ENCODE measurements at places on chromosomes 2 and 18.

- DNase-seq: no peak
Measured at GRCh38 chr2:208366215-208367127, 40.1 kb upstream of the PTH2R start.

DNA sequence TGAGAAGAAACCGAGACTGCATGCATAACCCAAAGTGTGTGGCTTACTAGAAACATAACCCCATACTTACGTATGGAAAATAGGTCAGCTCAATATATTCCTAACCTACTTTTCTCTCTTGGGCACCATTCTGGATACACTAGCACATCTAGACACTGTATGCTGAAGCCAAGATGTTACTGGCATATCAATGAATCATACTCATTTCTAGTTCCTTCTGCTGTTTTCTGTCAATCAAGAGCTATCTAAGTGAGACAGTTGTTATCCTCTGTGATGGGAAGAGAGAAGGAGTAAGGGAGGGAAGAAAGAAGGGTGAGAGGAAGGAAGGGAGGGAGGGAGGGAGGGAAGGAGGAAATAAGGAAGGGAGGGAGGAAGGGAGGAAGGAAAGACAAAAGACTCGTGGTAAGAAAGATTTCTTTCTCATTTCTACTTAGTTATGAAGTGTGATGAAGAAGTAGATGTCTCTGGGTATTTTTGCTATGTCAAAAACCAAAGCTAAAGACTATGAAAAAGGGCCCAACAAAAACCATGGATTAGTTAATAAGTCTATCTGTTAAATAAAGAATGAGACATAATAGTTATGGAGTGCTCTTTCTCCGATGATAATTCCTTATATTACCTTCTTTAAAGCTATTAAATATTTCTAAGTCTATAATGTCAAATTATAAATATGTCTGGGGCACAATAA lies 248.4 kb downstream of the ZNF521 start:
- DNase-seq: no peak

DNA sequence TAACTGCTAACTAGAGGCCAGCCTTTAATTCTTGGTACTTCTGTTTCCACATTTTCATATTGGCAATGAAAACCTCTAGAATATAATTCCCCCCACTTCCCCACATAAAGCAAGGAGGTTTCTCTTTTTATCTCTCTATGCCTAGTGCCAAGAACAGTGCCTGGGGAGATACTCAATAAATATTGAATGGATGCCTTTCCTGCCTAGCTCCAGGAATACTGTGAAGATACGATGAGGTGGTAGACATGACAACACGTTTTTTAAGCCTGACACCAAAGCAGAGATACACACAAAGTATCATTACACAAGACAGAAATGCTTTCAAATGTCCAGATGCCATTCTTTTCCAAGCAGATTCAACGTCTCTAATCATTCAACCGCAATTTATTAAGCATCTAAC lies 535.5 kb downstream of the XIRP2 start:
- no peak for DNase-seq

- DNase-seq: no peak
Measured at GRCh38 chr18:567122-567521, 13.1 kb upstream of the CETN1 start.

- no peak for DNase-seq
Measured at GRCh38 chr2:46198164-46198883, 98.9 kb upstream of the EPAS1 start.

- no peak for DNase-seq
Measured at GRCh38 chr2:16139663-16140615, 199.6 kb downstream of the MYCN start.

- DNase-seq: no peak
Measured at GRCh38 chr2:219041252-219041651, at the start of gene CFAP65. TSS of gene CFAP65 (minus strand) at chr2:219041516. CDS start at chr2:219039048, 2,468 bp downstream.

DNA sequence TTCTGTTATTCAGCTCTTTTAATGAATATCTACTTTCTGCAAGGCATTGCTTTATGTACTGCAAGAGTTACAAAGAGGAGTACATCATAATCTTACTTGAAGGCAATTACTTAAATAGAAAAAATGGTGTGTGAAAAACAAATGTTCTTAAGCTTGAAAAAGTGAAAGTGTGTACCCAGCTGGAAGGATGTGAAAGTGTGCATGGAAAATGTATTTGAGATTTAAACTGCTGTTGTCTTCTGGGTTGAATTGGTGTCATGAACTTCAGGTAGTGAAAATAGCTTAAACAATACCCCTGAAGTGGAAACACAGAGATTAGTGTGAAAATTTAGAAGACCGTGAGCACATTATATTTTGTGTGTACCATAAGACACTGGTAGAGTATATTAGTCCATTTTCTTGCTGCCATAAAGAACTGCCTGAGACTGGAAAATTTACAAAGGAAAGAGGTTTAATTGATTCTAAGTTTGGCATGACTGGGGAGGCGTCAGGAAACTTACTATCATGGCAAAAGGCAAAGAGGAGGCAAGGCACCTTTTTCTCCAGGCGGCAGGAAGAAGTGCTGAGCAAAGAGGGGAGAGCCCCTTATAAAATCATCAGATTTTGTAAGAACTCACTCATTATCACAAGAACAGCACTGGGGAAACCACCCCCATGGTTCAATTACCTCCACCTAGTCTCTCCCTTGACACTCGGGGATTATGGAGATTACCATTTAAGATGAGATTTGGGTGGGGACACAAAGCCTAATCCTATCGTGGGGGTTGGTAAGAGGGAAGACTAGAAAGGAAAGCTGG lies 38.8 kb downstream of the SCN2A start:
- no peak for DNase-seq

GRCh38 chr2:162215162-162215561 lies 28.1 kb downstream of the FAP start:
- no peak for DNase-seq

DNA sequence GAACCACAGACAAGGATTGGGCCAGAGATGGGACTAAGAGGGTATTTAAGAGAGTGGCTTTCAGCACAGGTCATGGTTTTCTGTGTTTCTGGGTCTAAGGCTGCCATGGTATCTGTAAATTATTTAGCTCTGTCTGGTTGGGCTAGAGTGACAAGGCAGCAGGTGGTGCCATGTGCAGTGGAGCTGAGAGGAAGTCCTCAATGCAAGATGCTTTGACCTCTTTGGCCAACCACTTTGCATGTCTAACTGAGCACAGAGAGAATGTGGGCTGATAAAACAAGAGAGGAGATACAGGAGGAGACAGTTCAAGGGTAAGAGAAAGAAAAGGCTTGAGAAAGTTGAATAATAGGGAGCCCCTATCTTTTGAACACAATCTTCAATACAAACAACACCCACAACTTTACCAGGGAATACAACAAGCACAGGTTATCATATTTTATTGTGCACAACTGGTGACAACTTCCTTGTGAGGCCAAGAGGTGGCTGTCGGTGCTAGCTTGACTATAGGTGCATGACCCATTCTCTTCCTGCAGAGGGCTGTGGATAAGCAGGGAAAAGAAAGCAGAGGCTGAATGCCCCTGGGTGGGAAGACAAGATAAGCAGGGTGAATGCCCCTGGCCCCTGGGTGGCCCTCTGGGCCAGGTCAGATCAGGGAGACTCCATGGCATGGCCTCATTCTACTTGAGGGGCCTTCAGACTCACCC lies 12.3 kb downstream of the FLACC1 start:
- DNase-seq: no peak

- DNase-seq: no peak
Measured at GRCh38 chr18:46909497-46909896, 7.8 kb downstream of the PIAS2 start.

GRCh38 chr18:55584201-55584600 lies 3.8 kb downstream of the TCF4 start:
- DNase-seq: no peak

GRCh38 chr2:98494699-98495098 lies 50.0 kb downstream of the INPP4A start:
- no peak for DNase-seq

GRCh38 chr2:196610796-196611195 lies 28.7 kb upstream of the CCDC150 start:
- DNase-seq: no peak

Measured in stimulated activated CD8-positive, alpha-beta memory T cell treated with anti-CD3 and anti-CD28 coated beads, Interleukin-4, amount 100 ng/mL, for 1 hour (primary cell).